ENCODE measurements at places on chromosomes 16 and 17.

DNA sequence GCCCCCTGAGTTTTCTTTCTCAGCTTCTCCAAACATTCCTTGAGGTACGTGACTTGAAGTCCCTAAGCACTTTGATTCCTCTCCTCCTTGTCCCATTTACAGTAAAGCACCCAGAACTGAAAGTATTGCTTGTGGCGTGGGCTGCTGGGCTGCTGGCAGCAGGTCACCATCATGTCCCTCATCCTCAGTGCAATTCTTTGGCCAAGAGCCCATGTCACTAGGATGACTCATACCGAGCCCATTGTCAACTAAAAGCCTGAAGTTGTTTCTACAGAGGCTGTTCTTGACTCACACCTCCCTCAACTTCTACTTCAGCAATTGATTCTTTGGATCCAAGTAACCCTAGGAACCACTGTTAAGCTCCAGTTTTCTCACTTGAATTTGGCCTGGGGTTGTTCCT lies 54.3 kb downstream of the KPNA2 start:
- DNase-seq = no peak

DNA sequence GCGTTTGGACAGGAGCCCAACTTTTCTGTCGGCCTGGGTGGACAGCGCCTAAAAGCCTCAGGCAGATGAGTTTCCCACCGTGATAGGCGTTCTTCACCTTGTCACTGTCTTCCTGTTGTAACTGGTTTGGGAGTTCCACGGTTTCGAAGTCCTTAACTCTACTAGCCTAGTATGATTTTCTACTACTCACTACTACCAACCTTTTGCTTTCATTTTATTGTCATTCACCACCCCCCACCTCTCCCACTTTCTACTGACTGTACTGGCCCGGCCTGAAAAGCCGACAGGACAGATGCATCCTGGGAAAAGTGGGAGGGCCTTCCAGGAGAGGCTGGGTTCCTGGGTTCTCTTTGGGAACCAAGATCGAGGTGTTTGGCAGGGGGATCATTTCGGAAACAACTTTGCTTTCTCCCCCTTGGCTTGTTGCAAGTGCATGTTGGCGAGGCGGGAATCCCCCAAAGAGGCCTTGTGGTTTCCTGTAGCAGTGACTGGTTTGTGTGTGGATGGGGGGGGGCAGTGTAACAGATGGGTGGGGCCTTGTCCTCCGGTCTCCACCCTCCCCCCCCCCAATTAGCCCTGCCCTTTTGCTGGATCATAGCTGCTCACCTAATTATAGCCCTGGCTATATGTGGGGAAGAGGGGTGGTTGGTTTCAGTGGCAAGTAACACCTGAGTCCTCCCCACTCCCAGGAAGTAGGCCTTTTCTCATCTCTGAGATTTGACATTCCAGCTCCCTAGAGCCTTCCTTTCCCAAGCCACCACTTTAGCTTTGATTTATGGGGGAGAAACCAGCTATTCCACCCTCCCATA lies 1.4 kb downstream of the EIF5A start:
- DNase-seq = peak; percentile 88

DNA sequence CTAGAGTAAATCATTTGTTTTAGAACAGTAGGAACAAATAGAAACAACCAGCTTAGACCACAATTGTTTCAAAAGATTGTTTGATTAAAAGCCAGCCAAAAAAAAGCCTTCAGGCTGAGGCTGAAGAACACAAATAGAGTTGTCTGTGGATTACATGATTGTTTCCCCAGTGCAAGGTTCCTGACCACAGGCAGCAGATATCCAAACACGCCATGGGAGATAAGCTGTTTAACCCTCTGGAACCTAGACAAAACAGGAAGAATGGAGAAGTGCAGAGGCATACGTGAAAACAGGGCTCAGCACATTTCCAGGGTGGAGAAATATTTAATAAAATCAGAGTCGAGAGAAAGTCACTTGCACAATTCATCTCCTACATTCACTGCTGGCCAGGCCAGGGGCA lies 21.0 kb downstream of the ATPAF2 start:
- no peak for DNase-seq

- no peak for DNase-seq
Measured at GRCh38 chr16:48907906-48908634, 298.1 kb upstream of the N4BP1 start.

DNA sequence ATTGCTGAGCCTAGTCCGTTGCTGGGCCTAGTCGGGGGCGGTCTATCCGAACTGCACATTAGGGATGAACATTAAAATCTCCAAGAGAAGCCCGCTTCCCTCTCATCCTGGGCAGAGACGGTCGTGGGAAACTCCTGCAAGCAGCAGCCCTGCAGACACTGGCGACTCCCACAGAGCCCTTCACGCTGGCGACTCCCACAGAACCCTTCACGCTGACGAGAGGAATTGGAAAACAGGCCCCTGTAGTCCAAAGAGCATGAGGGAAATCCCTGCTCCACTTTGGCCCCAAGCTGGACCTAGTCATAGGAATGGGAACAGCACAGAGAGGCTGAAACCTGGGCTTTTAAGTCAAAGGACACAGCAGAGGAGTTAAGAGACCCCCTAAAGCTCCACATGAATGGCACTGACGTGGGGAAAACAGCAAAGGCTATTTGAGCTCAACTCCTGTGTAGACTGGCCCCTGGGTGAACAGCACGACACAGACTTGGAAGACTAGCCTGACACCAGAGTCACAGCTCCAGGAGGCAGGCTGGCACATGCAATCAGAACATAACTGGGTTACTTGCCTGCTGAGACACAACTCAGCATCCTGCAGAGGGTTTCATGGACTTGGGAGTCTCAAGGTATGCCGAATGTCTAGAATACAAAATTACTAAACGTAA lies 42.2 kb downstream of the WDR45B start:
- no peak for DNase-seq

GRCh38 chr17:58759522-58759921 lies 3.9 kb downstream of the PPM1E start:
- no peak for DNase-seq

- no peak for DNase-seq
Measured at GRCh38 chr16:23524886-23525285, 14.6 kb upstream of the GGA2 start.

DNA sequence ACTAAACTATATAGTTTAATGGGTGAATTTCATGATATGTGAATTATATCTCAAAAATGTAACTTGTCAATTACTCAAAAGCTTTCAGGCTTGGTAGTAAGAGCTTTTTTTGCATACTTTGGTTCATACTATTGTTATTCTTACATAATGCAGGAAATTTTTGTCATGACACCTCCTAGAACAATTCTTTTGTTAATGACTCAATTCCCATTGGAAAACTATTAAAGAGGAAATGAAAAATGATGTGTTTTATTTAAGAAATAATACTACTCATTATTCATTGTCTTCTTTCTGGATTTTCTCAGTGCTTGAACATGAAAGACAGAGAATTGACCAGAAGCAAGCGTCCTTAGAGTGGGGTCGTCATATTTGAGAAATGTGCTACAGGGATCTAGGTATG lies 196.4 kb upstream of the KCNJ16 start:
- no peak for DNase-seq

GRCh38 chr16:75942351-75942750 lies 216.1 kb upstream of the CPHXL start:
- DNase-seq = no peak

DNA sequence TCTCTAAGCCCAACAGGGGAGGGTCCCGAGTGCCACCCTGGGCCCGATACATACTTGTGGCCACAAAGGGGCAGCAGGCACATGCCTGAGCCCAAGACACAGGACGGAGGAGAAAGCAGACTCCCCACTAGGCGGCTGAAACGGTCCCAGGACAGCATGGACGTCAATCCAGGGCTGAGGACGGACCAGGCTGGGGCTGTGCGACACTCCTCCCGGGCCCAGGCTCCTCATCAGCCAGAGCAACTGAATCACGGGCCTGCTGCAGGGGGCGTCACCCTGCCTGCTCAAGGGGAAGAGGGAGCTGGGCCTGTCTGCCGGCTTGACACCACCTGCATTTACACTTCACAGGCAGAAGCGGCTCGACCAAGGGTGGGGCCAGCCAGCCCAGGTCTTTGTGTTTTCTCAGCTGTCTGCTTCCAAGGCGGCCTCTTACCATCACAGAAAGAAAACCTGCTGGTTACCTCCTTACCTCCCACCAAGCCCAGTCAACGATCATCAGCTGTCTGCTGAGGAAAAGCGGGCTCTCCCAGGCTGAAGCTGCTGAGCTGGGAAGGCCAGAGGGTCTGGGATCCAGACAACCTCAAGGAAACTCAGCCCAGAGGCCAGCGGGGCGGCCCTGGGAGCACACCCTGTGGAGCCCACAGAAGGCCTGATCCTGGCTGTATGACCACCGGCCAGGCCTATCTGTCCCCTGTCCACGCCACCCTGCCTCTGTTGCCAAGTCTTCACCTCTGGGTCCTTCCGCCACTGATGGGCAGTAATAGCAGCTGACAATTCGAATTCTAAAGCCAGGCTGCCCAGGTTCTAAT lies 26.4 kb downstream of the KIFC3 start:
- DNase-seq = no peak

GRCh38 chr16:83681381-83681956 lies 126.3 kb upstream of the HSBP1 start:
- DNase-seq = no peak

DNA sequence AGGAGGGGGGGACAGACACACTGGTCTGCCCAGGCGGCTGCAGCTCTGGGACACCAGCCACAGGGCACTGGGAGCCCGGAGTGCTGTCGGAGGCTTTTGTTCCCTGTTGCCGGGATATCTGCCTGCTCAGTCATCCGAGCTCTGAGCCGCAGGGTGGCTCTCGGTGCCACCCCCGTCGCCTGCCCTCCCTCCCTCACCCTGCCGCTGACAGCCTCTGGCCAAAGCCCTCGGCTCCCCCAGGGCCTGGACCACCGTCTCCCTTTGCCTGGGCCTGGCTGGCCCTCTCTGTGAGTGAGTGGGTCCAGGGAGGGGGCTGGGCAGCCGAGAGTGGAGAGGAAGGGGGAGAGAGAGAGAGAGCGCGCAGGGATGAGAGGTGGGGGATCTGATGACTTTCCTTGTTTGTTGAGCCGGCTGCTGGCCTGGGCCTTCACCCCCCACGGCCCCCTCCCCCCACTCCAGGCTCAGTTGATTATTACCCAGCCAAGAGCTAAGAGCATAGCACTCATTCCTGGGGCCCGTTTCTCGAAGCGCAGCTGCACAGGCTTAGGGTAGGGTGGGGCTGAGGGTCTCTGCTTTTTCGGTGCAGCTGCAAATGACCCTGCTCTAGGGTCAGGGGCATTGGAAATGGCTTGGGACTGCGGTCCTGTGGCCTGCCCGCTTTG lies 2.7 kb downstream of the FOXJ1 start:
- no peak for DNase-seq

DNA sequence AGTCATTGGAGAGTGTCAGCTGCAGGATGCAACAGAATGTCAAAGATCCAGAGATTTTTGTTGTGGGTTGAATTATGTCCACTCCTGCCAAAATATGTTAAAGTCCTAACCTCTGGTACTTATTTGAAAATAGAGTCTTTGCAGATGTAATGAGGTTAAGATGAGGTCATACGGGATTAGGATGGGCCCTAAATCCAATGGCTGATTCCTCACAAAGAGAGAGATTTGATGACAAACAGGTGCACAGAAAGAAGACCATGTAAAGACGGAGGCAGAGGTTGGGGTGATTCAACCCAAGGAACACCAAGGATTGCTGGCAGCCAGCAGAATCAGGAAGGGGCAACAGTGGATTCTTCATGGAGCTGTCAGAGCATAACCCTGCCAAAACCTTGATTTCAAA lies 34.5 kb upstream of the USP22 start:
- no peak for DNase-seq

GRCh38 chr17:50863221-50863843 lies 2.8 kb downstream of the TOB1 start:
- no peak for DNase-seq

- no peak for DNase-seq
Measured at GRCh38 chr17:19336938-19337711, 25.4 kb downstream of the B9D1 start.

- DNase-seq = no peak
Measured at GRCh38 chr17:61124562-61124961, 275.1 kb upstream of the TBX2 start.

- no peak for DNase-seq
Measured at GRCh38 chr17:28712032-28712704, 480 bp upstream of the PROCA1 start.

- peak; percentile 37 for DNase-seq
Measured at GRCh38 chr17:386141-386876, 33.7 kb upstream of the RPH3AL start.

- DNase-seq = no peak
Measured at GRCh38 chr17:59804901-59805465, 87.8 kb downstream of the TUBD1 start.

- DNase-seq = no peak
Measured at GRCh38 chr16:23254338-23254737, 47.8 kb upstream of the SCNN1B start.

- DNase-seq = no peak
Measured at GRCh38 chr17:72987166-72987565, 105.3 kb downstream of the SLC39A11 start.

DNA sequence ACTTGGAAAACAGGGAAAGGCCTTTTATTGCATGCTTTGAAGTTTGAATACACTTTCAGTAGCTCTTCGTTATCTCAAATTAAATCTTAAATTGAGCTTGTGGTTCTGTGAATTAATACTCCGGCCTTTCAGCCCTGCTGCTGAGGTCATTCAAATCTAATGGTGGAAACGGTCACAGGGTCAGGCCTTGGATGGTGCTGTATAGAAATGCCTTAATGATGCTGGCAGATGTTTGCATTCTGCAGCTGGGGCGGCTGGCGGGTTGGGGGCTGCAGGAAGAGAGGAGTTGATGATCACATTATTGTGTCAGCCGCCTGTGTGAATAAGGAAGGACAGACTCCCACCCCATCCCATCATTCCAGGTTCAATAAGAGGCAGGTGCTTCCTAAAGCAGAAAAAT lies 723.6 kb downstream of the WWOX start:
- no peak for DNase-seq

DNA sequence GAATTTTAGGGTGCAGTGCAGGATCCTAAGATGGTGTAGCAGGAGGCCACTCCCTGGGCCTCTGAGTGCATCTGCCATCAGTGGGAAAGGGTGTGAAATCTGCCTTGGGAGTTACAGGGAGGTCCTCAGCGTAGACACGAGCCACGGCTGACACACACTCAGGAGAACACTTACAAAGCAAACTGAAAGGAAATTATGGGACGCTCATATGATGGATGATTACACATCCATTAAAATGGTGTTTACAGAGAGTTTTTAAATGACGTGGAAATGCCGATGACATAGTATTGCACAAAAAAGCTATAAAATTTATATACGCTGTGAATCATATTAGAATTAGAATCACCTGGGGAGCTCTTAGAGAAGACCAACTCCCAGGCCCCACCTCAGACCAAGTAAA lies 175.2 kb downstream of the CCDC182 start:
- no peak for DNase-seq

Measured in activated CD8-positive, alpha-beta memory T cell treated with anti-CD3 and anti-CD28 coated beads for 4 hours (primary cell).